ENCODE measurements at places on chromosomes 7 and 10.
A peak's percentile ranks its signal among the peaks of the same experiment; 100 is the strongest.

DNA sequence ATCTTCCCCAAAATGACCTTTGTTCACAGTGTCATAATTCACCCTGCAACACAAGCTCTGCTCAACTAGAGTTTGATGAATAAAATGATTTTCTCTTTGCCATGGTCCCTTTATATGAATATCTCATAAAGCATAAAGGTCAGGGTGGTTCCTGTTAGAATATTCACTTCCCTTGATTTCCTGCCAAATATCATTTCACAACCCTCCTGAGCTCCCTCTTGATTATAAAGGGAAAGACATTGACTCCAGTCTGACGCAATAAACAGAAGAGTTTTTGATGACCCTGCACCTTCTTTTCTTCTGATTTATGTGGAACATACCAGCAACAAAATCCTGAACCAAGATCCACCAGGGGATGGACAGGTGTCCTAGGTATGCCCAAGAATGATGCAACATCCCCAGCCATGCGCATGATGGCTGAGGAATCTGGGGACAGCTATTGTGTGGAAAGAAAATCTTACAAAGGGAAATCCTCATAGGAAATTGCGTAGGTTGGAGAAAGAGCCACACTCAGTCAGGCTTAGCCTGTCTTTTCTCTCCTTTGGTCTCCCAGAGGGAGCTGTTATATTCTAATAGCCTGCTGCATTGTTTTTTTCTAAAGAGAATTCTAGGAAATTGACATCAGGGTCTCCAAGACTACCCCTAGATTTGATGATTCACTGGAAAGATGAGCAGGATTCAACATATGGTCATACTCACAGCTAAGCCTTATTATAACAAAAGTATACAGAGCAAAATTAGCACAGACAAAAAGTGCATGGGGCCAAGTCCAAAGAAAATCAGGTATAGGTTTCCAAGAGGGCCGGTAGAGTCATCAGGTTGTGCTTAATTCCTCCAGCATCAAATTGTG, 18.8 kb downstream of the IFIT3 start:
- no peak overlapping the region for H3K4me3 ChIP-seq
- peaks cover 6% of the 10 kb centered on the region for H3K4me1 ChIP-seq
- H3K27me3 ChIP-seq: no peaks in the 10 kb centered on the region
- no peak for DNase-seq
- peak overlapping the region; percentile 24 for H3K27ac ChIP-seq
- no peaks in the 10 kb centered on the region for H3K36me3 ChIP-seq

DNA sequence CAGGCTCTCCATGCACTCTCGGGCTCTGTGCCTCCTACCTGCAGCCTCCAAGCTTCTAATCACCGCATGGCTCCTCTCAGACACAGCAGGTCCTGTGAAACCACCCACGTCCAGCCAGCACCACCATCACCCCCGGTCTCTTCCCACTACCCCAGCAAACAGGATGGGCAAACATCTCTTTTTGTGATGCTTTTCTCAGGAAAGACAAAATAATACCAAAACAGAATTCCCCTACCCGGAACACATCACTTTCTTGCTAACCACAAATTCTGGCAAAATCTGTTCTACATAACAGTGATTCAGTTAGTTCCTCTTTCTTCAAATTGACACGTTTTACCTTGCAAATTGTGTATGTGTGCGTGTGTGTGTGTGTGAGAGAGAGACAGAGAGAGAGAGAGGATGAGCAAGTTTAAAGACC, 6.5 kb downstream of the SNX8 start:
- peak; percentile 48 for DNase-seq
- H3K27ac ChIP-seq: peak overlapping the region; percentile 62
- peak overlapping the region; percentile 14 for H3K4me3 ChIP-seq
- H3K27me3 ChIP-seq: no peaks in the 10 kb centered on the region

DNA sequence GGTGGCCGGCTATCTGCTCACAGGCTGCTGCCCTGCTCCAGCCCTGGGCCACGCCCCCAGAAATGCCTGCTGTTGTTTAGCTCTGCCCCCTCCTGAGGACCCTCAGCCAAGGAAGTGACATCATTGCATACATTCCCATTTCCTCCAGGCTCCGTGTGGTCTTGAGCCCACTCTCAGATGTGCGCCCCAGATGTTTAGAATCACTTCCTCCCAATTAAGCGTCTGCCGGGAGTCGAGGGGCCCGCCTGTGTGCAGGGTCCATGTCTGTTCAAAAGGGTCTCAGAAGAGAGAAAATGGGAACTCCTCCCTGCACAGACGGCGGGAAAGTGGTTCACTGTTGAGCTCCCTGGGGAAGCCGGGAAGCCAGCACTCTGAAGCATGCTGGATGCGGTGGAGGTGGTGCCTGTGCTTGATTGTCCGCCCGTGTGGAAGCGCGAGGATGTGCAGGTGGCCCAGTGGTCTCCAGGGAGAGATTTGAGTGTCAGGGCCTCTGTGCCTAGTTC, 116.9 kb upstream of the PPIF start:
- H3K27ac ChIP-seq: no peak overlapping the region
- H3K4me1 ChIP-seq: peaks cover under 1% of the 10 kb centered on the region
- no peak overlapping the region for H3K4me3 ChIP-seq
- no peaks in the 10 kb centered on the region for H3K27me3 ChIP-seq

DNA sequence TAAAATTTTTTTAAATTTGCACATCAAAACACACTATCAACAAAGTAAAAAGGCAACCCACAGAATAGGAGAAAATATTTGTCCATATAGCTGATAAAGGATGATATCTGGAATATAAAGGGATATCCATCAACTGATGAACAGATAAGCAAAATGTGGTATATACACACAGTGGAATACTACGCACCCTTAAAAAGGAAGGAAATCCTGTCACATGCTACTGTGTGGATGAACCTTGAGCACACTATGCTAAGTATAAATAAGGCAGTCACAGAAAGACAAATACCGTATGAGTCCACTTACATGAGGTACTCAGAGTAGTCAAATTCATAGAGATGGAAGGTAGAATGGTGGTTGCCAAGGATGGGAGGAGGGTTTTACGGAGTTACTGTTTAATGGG, 37.7 kb downstream of the ARHGAP19 start:
- no peak overlapping the region for H3K4me3 ChIP-seq
- no peak overlapping the region for H3K27ac ChIP-seq
- DNase-seq: no peak
- no peaks in the 10 kb centered on the region for H3K36me3 ChIP-seq

GRCh38 chr10:14751014-14751896, 23.4 kb downstream of the FAM107B start:
- peak overlapping the region; percentile 82 for H3K27ac ChIP-seq
- H3K27me3 ChIP-seq: no peaks in the 10 kb centered on the region
- H3K4me1 ChIP-seq: peaks cover 33% of the 10 kb centered on the region
- no peak overlapping the region for H3K4me3 ChIP-seq
- peak; percentile 91 for DNase-seq
- H3K36me3 ChIP-seq: no peaks in the 10 kb centered on the region

DNA sequence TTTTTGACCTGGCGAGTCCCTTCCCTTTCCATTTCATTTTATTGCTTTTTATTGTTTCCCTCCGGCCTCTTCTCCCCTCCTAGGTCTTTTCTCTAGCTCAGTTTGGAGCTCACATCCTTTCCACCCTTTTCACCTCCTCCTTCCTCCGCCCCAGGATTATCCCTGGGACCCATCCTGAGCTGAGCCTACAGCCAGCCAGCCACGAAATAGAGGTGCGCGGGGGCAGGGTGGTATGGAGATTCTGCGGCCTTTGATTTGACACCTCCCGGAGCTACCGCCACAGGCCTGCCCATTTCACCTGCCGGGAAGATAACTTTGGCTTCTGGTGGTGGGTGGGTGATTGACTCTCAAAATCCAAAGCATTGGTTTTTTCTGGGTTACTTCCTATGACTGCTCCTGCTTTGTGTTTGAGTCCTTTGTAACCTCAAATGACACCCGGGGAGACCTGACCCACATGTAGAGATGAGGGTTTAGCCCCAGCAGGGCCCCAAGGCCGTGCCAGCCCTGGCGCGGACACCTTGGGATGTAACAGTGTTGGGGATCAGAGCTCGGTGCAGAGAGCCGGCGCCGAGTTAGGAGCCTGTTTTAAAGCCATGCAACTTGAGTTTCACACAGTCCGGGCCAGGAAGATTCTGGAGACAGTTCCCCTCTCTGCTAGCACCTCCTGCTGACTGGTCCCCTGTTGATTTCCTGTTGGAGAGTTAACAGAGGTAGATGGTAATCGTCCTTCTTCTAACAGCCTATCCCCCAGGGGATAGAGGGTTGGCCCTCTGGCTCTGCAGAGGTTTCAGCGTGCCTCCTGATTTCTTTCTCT, 1.5 kb downstream of the DUSP5 start:
- peaks cover 73% of the 10 kb centered on the region for H3K4me1 ChIP-seq
- peak overlapping the region; percentile 75 for H3K4me3 ChIP-seq
- peak overlapping the region; percentile 79 for H3K27ac ChIP-seq
- no peaks in the 10 kb centered on the region for H3K36me3 ChIP-seq

- H3K4me3 ChIP-seq: no peak overlapping the region
- DNase-seq: no peak
- no peaks in the 10 kb centered on the region for H3K4me1 ChIP-seq
- H3K27ac ChIP-seq: no peak overlapping the region
- no peaks in the 10 kb centered on the region for H3K36me3 ChIP-seq
- no peaks in the 10 kb centered on the region for H3K27me3 ChIP-seq
Observed at GRCh38 chr7:136495081-136495480, 373.4 kb upstream of the CHRM2 start.

DNA sequence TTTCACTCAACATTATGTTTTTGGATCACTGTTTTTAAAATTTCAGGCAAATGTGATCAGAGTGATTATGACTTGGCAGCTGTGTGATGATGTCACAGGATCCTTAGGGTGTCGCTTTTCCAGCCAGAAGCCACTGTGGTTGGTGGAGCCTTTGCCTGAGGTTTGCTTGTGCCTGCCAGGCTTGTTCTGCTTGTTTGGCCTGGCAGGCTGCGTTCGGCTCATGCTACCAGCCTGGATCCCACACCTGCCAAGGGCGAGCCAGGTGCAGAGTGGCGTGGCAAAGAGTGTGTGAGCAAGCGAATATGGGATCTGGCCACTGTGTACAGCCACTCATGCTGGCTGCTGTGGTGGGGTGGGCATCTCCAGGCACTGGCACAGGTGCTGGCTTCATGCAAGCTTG, 55.7 kb downstream of the ADK start:
- no peak for DNase-seq
- H3K4me3 ChIP-seq: no peak overlapping the region
- no peak overlapping the region for H3K27ac ChIP-seq
- no peaks in the 10 kb centered on the region for H3K36me3 ChIP-seq
- H3K4me1 ChIP-seq: no peaks in the 10 kb centered on the region

DNA sequence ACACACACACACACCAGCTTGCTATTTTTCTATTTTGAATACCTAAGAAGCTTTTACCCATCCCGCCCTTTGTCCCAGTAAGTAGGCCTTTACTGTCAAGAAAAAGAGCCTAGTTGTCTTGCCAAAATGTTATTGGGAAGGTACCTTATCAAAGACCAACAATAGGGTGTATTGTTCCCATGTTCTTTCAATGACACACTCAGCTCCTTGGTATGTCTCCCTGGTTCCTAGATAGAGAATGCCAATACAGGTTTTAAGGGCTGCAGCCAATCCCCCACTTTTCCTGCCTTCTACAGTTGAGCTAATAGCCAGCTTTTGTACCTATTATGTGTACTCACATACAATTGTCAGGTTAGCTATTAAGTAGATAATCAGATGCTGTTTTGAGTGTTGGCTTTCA, 92.0 kb upstream of the LRRTM3 start:
- no peak overlapping the region for H3K4me3 ChIP-seq
- H3K27ac ChIP-seq: no peak overlapping the region
- H3K27me3 ChIP-seq: no peaks in the 10 kb centered on the region
- no peaks in the 10 kb centered on the region for H3K4me1 ChIP-seq

DNA sequence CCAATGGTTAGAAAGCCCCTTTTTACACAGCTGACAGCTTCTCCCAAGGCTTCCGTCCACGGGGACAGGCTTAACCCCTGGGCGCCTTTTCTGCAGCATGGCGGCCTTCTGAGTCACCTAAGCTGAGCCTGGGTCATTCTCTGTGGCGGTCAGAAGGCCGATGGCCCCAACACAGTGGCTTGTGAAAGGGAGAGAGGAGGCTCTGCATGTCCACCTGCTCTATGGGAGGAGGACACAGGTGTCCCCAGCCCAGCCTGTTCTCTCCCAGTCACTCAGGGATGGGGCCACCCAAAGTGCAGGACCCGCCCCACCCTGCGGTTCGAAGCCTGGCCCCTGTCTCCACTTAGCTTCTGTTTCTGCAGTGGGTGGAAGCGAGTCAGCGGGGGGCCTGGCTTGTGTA, 20.4 kb upstream of the TTYH3 start:
- H3K27me3 ChIP-seq: no peaks in the 10 kb centered on the region
- no peaks in the 10 kb centered on the region for H3K4me1 ChIP-seq
- no peak overlapping the region for H3K4me3 ChIP-seq
- DNase-seq: no peak
- no peaks in the 10 kb centered on the region for H3K36me3 ChIP-seq

DNA sequence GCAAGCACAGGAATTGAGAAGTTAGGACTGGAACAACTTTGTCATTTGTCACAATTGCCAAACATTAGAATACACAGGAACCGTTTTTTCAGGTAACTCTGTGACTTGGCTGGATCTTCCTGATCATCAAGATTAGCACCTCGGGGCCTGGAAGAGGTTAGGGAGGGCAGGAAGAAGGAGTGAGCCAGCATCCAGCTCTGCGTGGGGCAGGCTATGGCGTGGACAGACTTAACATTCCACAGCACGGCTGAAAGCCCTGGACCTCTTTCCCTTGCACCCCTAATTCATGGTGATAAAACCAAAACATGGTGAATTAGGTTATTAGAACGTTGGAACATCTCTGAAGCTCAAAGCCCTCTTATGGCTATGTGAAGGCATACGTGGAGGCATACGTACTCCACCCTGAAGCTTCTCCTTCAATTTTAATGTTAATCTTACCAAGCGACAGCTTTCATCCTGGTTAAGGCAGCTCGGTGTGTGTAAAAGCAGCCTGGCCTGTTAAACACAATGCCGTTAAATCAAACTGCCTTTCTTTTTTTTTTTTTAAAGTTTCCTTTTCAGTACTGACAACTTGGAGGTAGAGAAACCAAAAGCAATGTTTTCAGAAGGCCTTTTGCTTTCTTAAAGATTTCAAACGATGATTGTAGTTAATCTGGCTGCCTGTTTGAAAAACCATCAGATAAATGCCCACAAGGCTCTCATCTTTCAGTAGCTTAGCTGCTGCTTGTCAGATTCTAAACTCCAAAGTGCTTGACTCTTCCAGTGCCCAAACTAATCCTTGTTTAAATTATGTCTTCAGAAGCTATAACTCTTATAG, 4.5 kb downstream of the GRK5 start:
- no peaks in the 10 kb centered on the region for H3K4me1 ChIP-seq
- H3K36me3 ChIP-seq: no peaks in the 10 kb centered on the region
- H3K4me3 ChIP-seq: no peak overlapping the region
- DNase-seq: no peak

DNA sequence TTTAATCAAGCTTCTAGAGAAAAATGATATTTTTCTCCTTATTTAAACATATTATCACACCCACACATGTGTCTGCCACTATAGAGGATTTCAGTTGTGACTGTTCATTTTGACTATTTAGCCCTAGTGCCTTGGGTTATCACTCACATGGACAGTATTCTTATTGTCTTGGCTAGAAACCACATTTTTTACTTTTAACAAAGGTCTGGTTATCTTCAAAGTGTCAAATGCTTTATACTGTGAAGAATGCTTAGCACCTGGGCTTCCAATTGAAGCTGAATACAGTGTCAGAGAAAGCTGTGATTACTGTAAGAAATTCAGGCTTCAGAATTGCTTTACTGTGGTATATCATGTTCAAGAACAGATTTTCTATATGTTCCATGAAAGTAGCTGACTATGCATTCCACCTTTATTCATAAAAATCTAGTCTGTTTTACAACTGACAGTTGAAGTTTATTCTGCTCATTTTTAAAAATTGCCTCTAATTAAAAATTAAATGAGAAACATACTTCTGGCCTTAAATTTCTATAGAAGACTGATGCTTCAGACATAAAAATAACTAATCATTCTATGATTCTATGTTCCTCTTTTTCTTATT, 278.6 kb downstream of the SEMA3D start:
- no peaks in the 10 kb centered on the region for H3K27me3 ChIP-seq
- H3K36me3 ChIP-seq: no peaks in the 10 kb centered on the region
- H3K4me1 ChIP-seq: no peaks in the 10 kb centered on the region

All from Peyer's patch (tissue), 4 donors.